ENCODE measurements at places on chromosomes 16 and 17.

DNA sequence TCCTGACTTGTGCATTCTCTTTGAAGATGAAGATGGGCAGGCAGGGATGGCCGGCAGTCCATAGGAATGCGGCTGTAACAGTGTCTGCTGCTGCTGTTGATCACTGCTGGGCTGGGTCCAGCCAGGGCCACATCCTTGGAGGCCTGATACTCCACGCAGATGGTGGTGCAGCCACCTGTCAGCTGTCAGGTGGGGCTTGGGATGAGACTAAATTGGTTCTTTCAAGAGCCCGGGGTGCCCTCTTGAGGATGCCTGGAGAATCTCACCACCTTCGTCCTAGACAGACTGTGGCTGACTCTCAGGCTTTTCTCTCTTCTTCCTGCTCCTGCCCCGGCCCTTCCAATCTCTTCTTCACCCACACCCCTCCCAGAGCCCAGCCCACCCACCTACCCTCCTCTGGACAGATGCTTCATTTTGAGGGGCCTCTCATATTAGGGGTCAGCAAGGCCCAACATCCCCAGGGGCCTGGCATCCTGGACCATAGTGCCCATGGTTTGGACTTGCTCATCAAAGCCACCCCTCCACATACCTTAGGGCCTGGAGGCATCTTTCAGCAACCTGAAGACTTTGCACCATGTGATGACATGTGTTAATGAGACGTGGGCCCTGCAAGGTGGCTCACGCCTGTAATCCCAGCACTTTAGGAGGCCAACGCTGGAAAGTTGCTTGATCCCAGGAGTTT is 19.1 kb downstream of the OSBPL7 start:
- peak; percentile 36 for DNase-seq

DNA sequence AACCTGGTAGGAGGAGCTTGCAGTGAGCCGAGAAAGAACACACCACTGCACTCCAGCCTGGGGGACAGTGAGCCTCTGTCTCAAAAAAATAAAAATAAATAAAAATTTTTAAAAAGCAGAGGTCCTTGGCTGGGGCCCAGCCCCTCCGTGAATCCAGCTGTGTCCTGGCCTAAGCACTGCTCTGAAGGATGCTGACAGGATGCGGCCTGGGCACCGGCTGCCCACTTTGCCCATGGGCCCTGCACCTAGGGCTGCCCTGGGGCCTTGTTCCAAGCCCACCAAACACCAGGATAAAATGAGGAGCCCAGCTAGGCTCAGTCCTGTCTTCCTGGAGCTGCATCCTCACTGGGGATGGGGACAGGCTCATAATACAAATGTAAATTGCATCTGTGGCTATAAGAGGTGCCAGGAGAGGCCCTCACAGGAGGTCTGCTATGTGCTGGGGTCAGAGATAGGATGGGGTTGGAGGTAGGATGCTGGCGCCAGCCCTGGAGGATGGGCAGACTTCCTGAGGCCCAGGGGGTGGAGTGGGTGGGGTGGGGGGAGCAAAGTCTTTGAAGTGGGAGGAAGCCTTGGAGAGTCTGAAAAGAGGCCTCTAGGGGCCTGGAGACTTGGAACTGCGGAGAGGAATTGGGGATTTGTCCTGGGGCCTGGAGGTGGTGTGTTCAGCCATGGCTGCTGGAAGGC is 6.2 kb downstream of the C16orf89 start:
- DNase-seq, result no peak

- DNase-seq, result no peak
Measured at GRCh38 chr17:37359682-37360188, 16.1 kb upstream of the C17orf78 start.

GRCh38 chr17:71063127-71063526 is 893.8 kb downstream of the KCNJ2 start:
- DNase-seq, result no peak

- no peak for DNase-seq
Measured at GRCh38 chr17:29036584-29036983, 6.4 kb upstream of the PIPOX start.

- peak; percentile 73 for DNase-seq
Measured at GRCh38 chr17:21573961-21574610, 118.2 kb upstream of the KCNJ18 start.

- no peak for DNase-seq
Measured at GRCh38 chr17:15512071-15512709, 44.8 kb upstream of the CDRT4 start.

DNA sequence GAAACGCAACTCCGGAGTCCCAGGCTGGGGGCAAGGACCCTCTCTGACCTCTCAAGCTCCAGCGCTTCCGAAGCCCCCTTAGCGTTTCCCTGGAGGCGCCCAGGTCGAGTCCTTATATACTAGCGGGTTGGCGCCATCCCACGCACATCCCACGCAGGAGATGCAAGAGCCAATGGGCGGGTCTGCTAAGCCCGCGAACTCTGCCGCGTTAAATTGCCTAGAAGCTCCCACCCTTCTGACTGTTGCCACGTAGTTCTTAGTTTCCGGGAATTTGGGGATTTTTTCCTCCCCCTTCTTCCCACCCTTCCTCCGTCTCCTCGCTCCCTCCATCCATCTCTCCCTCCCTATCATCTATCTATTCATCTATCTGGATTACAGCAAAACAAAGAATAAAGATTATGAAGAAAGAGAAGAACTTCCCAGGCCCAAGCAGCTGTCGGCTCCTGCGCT is at the start of gene SLFN11:
Gene SLFN11 (minus strand): TSS at position 88 of the 450 bp plus-strand sequence. CDS start 9,814 bp downstream, outside the sequence.
- DNase-seq, result peak; percentile 20

DNA sequence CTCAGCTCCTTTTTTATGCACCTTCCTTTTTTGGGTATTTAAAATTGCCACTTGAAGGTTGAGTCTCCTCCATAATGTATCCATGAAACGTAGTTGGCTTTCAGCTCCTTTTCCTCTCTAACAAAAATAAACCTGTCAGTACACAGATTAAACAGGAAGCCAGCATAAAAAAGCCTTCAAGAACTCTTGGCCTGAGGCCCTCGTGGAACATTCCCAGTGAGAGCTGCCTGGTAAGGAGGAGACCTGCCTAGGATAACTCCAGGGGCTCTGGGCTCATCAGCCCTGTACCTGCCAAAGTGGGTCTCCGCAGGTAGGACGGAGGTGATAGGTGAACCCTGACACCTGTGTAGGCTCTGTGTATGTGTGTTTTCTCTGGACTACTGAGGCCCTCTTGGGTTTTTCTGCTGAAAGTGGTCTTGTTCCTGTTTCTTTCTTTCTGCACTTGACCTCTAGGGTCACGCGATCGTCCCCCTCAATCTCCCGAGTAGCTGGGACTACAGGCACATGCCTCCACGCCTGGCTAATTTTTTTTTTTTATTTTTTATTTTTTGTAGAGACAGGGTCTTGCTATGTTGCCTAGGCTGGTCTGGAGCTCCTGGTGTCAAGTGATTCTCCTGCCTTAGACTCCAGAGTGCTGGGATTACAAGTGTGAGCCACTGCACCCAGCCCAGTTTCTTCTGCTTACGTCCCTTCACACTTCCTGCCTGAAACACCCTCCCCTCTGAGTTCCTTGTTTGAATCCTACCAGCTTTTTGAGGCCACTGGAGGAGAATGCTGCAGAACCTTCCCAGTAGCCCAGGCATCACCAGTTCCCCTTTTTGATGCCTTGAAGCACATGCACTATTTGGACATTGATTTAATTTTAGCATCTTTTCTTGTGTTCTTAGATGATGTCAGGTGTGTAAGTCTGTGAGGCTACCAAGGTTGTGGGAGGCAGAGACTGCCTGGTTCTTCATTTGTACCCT is 9.8 kb downstream of the PGS1 start:
- no peak for DNase-seq

- no peak for DNase-seq
Measured at GRCh38 chr17:62193249-62193648, 128.2 kb upstream of the MED13 start.

DNA sequence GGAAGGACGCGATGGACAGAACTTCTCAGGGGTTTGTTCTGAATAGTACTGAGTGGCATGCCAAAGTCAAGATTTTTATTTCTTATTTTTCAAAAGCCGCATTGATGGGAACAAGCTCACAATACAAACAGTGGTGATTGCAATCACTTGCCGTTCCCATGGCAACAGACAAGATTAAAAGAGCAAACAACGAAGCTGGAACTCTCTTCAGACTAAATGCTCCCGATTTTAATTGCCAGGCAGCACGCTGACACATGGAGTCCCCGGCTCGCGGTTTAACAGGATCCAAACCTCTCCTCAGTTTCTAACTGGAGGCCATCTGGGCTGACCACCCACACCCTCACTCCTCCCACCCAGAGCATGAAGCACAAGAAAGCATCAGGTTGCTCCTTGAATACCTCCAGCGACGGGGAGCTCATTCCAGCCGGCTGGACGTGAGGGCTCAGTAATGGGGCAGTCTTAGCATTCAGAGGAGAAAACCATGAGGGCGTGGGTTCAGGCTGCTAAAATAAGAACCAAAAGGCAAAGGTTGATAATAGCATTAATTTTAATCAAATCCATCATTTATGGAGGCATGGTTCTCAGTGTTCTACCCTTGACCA is 41.5 kb downstream of the AIPL1 start:
- peak; percentile 13 for DNase-seq

Measured in amygdala (tissue), 56 donors.